ENCODE measurements at places on chromosomes 4 and X. TPM values are rescaled to one million over a fixed set of nuclear protein-coding genes. Genes with fewer than 3 reads are reported as not detected.
A peak's percentile ranks its signal among the peaks of the same experiment; 100 is the strongest.

The CSN1S1 gene
- total RNA-seq = not detected

- H3K4me3 ChIP-seq = no peak overlapping the region
- peak; percentile 11 for DNase-seq
- no peak overlapping the region for H3K27ac ChIP-seq
- H3K36me3 ChIP-seq = no peaks in the 10 kb centered on the region
- no peaks in the 10 kb centered on the region for H3K27me3 ChIP-seq
- H3K4me1 ChIP-seq = no peaks in the 10 kb centered on the region
These were observed 384.8 kb downstream of the FAM133A start for GRCh38 chrX:94058728-94059382.

The PCYT1B gene
- total RNA-seq = 24.7 TPM

GRCh38 chr4:8846826-8847225 lies 24.8 kb downstream of the HMX1 start:
- no peaks in the 10 kb centered on the region for H3K36me3 ChIP-seq
- H3K4me3 ChIP-seq = no peak overlapping the region
- H3K4me1 ChIP-seq = no peaks in the 10 kb centered on the region
- DNase-seq = peak; percentile 10
- H3K27ac ChIP-seq = no peak overlapping the region

The KIT gene
- total RNA-seq = 2.0 TPM

DNA sequence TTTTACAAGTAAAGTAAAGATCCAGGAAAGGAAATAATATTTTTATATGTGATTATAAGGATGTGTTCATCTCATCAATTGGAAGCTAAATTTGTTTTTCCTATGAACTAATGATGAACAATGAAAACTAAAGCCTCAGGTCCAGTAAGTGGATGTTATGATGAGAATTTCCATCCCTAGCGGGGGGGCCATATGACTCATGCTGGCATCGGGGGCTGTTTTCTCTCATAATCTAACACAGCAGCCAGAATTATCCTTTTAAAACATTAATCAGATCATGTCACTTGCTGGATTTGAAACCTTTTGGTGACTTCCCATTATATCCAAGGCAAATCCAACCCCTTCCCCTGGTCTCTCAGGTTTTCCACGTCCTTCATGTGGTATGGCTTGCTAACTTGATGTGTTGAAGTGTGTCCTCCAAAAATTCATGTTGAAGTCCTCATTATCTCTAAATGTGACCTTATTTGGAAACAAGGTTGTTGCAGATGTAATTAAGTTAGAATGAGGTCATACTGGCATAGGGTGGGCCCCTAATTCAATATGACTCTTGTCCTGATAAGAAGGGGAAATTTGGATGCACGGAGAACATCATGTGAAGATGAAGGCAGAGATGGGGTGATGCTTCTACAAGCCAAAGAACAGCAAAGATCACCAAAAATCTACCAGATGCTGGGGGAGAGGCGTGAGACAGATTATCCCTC lies 96.8 kb downstream of the AKAP4 start:
- no peaks in the 10 kb centered on the region for H3K36me3 ChIP-seq
- H3K4me3 ChIP-seq = no peak overlapping the region
- no peak for DNase-seq
- peaks cover 40% of the 10 kb centered on the region for H3K4me1 ChIP-seq
- no peaks in the 10 kb centered on the region for H3K27me3 ChIP-seq

The GNRHR gene
- total RNA-seq = not detected

DNA sequence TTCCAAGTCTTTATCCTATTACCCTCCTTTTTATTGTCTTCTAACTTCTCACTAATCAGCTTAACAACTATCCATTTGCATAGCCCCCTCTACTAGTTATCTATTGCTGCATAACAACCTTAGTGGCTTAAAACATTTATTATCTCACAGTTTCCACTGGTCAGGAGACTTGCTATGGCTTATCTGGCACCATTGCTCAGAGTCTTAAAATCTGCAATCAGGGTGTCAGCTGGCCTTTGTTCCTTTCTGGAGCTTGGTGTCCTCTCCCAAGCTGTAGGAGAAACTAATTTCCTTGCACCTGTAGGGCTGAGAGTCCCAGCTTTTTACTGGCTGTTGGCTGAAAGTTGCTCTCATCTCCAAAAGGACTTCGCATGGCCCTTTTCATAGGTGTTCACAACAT lies 137.0 kb upstream of the SMIM31 start:
- DNase-seq = no peak
- H3K27me3 ChIP-seq = no peaks in the 10 kb centered on the region
- H3K36me3 ChIP-seq = no peaks in the 10 kb centered on the region
- no peak overlapping the region for H3K4me3 ChIP-seq

The G3BP2 gene
- total RNA-seq = 187 TPM

The GLUD2 gene
- total RNA-seq = 1.3 TPM

The TREX2 gene
- 0.61 TPM for total RNA-seq

DNA sequence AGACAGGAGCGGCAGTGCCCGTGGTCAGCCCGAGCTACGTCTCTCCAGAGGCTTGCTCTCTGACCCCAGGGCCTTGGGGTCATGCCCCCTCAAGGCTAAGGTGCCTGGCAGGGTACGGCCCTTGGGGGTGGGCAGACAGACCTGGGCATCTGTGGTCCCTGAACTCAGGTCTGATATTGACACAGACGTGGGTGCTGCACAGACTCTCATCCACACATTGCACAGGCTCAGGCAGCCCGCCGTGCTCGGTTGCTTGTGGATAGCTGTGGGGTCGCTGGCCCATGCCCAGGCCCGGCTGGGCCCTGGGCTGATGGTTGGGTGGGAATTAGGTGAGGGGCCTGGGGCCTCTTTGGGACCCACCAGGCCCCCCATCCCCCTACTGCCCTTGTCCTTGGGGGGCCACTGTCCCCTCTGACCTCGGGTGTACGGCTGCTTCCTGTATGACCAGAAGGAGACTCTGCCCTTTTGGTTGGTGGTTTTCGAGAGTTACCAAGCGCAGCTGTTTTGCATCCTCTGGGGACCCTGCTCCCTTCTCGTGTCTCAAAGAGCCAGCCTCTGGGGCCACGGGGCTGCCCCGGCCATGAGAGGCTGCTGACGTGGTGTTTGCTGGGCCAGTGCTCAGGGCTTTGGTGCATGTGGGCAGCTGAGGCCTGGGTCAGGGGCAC lies 10.1 kb downstream of the FGFRL1 start:
- no peak overlapping the region for H3K4me3 ChIP-seq
- no peak overlapping the region for H3K27ac ChIP-seq
- H3K27me3 ChIP-seq = no peaks in the 10 kb centered on the region
- no peaks in the 10 kb centered on the region for H3K4me1 ChIP-seq
- no peak for DNase-seq

- no peaks in the 10 kb centered on the region for H3K36me3 ChIP-seq
- peaks cover 16% of the 10 kb centered on the region for H3K4me1 ChIP-seq
- no peaks in the 10 kb centered on the region for H3K27me3 ChIP-seq
- no peak overlapping the region for H3K27ac ChIP-seq
- DNase-seq = no peak
These were observed 2.8 kb upstream of the SULT1B1 start for GRCh38 chr4:69763233-69763632.

DNA sequence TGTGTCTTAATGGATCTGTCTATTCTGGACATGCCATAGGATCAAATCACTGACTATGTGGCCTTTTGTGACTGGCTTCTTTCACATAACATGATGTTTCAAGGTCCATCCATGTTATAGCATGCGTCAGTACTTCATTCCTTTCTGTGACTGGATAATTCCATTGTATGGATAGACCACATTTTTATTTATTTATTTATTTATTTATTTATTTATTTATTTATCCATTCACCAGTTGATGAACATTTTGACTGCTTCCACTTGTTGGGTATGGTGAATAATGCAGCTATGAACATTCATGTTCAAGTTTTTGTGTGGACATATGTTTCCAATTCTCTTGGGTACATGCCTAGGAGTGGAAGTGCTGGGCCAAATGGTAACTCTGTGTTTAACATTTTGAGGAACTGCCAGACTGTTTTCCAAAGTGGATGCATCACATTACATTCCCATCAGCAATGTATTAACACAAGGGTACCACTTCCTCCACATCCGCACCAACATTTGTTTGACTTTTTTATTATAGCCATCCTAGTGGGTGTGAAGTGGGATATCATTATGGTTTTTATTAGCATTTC lies 14.0 kb downstream of the RTL5 start:
- H3K4me1 ChIP-seq = no peaks in the 10 kb centered on the region
- no peak for DNase-seq
- no peak overlapping the region for H3K27ac ChIP-seq
- H3K4me3 ChIP-seq = no peak overlapping the region

The NAA11 gene
- total RNA-seq = not detected

The ADAM29 gene
- not detected for total RNA-seq

GRCh38 chr4:156824451-156825060 lies 147.0 kb downstream of the PDGFC start:
- H3K36me3 ChIP-seq = no peaks in the 10 kb centered on the region
- no peaks in the 10 kb centered on the region for H3K4me1 ChIP-seq
- H3K27ac ChIP-seq = no peak overlapping the region
- DNase-seq = no peak

DNA sequence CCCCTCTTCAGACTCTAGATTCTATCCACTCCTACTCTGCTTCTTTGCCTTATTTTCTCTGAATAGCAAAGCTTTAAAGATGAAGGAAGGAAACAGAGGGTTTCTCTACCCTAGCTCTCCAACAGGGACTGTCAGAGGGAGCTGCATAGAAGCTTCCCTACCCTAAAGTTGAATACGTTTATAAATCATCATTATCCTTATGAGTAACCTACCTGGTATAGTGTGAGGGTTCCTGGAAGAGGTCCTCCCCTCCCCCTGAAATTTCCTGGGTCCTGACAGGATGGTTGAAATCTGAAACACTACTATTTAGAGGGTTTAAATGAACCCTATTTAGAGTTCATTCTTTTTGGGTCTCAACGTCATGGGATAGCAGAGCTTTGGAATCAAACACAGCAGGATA lies 187.0 kb upstream of the RBPJ start:
- no peak overlapping the region for H3K4me3 ChIP-seq
- H3K36me3 ChIP-seq = no peaks in the 10 kb centered on the region
- DNase-seq = no peak
- no peaks in the 10 kb centered on the region for H3K4me1 ChIP-seq
- H3K27ac ChIP-seq = no peak overlapping the region

DNA sequence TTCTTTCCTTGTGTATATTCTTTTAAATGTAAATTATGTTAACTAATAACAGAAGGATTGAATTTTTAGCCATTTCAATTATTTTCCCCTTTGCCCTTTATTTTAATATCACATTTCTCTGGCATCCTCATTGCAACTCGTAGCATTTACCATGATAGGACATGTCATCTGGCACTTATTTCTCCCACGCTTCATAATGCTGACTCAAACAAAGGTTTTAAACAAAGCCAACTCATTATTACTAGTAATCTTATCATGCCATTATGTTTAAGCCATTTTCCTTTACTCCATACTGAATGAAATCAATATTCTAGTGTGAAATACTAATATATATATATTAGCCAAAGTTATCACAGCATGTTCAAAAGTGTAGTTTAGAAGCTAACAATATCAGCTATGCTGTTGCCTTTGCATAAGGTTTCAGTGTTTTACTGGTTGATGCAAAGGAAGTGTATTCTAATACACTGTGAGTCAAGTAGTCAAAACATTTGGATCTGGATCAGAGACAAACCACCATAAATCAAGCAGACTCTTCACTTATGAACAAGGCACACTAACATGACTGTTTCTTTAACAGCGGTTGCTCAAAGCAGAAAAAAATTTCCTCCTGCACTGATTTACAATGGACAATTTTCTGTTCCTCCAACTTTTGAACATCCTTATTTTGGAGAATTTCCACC lies 281.6 kb downstream of the SLC7A11 start:
- no peaks in the 10 kb centered on the region for H3K27me3 ChIP-seq
- DNase-seq = no peak
- H3K4me3 ChIP-seq = no peak overlapping the region
- no peak overlapping the region for H3K27ac ChIP-seq
- no peaks in the 10 kb centered on the region for H3K36me3 ChIP-seq

- H3K36me3 ChIP-seq = no peaks in the 10 kb centered on the region
- no peaks in the 10 kb centered on the region for H3K4me1 ChIP-seq
- no peak for DNase-seq
- H3K27ac ChIP-seq = no peak overlapping the region
- no peaks in the 10 kb centered on the region for H3K27me3 ChIP-seq
These were observed 18.1 kb downstream of the PLAC8 start for GRCh38 chr4:83096397-83096796.

DNA sequence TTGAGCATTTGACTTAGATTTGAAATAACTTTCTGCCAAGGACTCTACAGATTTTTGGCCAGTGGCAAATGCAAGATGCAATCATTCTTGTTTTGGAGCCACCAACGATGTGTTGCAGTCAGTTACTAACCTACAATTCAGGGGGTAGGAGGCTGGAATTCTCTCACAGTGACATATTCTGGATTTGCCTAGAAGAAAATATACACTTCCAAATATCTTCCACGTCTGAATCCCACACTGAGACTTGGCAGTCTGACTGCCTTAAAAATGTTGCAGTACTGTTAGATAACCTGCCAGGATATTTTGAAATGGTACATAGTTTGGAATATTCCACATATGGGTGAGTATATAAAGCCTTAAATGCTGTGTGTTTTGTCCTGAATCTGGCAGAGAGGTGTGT lies 27.6 kb upstream of the AGTR2 start:
- H3K27ac ChIP-seq = no peak overlapping the region
- H3K36me3 ChIP-seq = no peaks in the 10 kb centered on the region
- no peak overlapping the region for H3K4me3 ChIP-seq
- no peaks in the 10 kb centered on the region for H3K27me3 ChIP-seq
- DNase-seq = no peak

DNA sequence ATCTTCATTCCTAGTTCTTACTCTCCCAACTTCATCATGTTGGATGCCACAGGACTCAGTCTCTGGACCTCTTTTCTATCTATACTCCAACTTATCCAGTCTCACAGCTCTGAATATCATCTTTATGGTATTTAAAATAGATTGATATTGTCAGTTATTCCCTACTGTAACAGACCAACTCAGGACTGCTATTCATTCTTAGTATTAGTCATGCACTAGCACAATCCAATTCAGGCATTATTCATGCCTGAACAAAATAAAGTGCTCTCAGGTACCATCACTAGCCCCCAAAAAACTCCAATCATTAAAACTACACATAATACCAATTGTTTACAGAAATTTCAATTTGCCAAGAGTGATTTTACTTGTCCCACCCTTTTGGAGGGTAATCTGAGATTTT lies 37.7 kb downstream of the FRYL start:
- no peak for DNase-seq
- no peak overlapping the region for H3K4me3 ChIP-seq
- H3K4me1 ChIP-seq = no peaks in the 10 kb centered on the region
- H3K27ac ChIP-seq = no peak overlapping the region

GRCh38 chr4:16083241-16084191 lies at the start of gene PROM1:
Gene PROM1 (minus strand): TSS chr4:16084023. CDS start chr4:16075906, 8,117 bp downstream.
- peak within 1 kb of the TSS; percentile 98 for H3K4me3 ChIP-seq
- DNase-seq = peak; percentile 81
- peak within 1 kb of the TSS; percentile 85 for H3K27ac ChIP-seq
- no peaks in the 10 kb centered on the region for H3K36me3 ChIP-seq
- peaks cover 7% of the 10 kb centered on the region for H3K4me1 ChIP-seq

The PRRG1 gene
- 14.0 TPM for total RNA-seq

The EDNRA gene
- 0.58 TPM for total RNA-seq

The PLAC8 gene
- 23.0 TPM for total RNA-seq

The SULT1E1 gene
- 0.86 TPM for total RNA-seq

The PTPN13 gene
- 14.8 TPM for total RNA-seq

Data from Caco-2 (cell line).